Fibroblast of lung (primary cell): ENCODE measurements at places on chromosomes 1 and 21. TPM values are rescaled to one million over a fixed set of nuclear protein-coding genes. Genes with fewer than 3 reads are reported as not detected.

GRCh38 chr1:228089519-228090380, 7.2 kb downstream of the ARF1 start:
- DNase-seq, result no peak

- no peak for DNase-seq
Observed at GRCh38 chr1:231706934-231707333, 80.3 kb downstream of the DISC1 start.

GRCh38 chr21:45843426-45843825, 138.1 kb upstream of the COL6A1 start:
- DNase-seq, result no peak

Gene PDZK1
- total RNA-seq, result 0.26 and 1.5 TPM in 2 replicates

Gene KRTAP19-2
- not detected in 2 replicates for total RNA-seq

Gene MATN1
- total RNA-seq, result 0.26 TPM in 1 of 2 replicates, not detected in the other

Gene AUNIP
- under 0.01 and 0.33 TPM in 2 replicates for total RNA-seq
